Glomerular endothelial cell (primary cell): ENCODE measurements at places on chromosomes 12 and 14. TPM values are rescaled to one million over a fixed set of nuclear protein-coding genes. Genes with fewer than 3 reads are reported as not detected.

- no peak for DNase-seq
These were observed 43.7 kb upstream of the KITLG start for GRCh38 chr12:88623777-88624548.

DNA sequence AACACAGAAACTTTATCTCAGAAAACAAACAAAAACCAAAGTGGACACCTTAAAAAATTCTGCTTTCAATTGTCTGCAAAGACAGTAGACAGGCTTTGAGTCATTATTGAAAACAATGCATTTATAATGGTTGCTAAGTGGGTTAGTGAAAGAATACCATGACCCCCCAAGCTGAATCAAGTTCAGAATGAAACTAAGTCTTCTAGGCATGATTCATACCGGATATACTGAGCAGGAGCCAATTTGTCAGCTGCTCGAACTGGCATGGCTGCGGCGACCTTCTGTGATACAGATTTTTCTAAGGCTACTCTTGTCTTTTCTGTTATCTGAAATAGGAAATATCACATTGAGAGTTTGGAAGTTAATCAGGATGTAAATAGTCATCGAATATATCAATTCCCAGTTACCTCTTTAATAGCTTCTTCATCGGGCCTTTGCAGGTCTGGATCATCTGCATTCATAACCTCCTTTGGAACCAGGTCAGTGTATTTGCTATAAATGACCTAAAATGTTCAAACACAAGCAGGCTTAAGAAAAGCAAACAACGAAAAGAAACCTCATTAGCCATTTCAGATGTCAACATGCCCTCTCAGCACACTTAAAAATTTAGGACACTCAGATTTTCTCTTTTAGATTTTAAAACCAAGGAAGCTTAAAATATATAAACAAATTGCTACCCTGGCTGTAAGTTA, 22.3 kb downstream of the SNW1 start:
- peak; percentile 75 for DNase-seq

DNA sequence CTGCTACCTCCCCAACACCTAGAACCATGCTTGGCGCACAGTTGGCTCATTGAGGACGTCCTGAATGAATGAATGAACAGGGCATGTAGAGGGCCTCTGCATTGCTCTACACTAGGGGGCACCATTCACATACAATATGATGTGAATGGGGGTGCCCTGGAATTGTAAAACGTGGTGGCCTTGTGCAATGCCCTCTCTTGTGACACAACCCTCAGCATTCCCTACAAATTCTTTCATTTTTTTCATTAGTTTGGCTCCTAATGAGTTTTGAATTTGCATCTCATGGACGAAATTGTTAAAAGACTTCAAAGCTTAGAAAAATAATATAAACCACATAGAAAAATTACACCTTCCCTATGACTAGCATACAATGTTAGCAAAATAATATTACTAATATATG, 2.3 kb upstream of the DIO2 start:
- DNase-seq, result no peak

CRACR2A gene
- total RNA-seq, result 6.7 and 7.9 TPM in 2 replicates

GRCh38 chr12:130909111-130909510, 37.2 kb downstream of the RAN start:
- no peak for DNase-seq

C12orf50 gene
- 0.12 TPM in 1 of 2 replicates, not detected in the other for total RNA-seq

GRCh38 chr14:75066691-75067090, 2.8 kb upstream of the ZC2HC1C start:
- no peak for DNase-seq

GRCh38 chr14:22668417-22668816, 24.3 kb upstream of the OR6J1 start:
- DNase-seq, result no peak

DNA sequence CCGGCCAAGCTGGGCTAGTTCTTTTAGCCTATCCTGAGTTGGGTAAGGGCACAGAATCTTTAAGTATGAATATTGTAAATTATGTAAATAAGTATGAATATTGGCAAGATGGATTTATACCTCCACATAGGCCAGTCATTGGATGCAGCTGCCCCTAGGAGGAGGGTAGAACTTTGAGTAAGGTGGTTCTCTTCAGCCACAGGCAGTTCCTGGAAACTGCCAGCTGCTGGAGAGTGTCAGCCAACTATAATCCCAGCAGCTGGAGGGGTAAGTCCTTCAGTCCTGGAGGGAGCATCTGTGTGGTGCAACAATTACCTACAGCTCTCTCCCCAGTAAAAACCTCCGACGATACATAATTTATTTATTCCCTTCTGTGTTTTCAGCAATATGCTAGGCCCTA, 65.8 kb upstream of the TMPO start:
- no peak for DNase-seq

DNA sequence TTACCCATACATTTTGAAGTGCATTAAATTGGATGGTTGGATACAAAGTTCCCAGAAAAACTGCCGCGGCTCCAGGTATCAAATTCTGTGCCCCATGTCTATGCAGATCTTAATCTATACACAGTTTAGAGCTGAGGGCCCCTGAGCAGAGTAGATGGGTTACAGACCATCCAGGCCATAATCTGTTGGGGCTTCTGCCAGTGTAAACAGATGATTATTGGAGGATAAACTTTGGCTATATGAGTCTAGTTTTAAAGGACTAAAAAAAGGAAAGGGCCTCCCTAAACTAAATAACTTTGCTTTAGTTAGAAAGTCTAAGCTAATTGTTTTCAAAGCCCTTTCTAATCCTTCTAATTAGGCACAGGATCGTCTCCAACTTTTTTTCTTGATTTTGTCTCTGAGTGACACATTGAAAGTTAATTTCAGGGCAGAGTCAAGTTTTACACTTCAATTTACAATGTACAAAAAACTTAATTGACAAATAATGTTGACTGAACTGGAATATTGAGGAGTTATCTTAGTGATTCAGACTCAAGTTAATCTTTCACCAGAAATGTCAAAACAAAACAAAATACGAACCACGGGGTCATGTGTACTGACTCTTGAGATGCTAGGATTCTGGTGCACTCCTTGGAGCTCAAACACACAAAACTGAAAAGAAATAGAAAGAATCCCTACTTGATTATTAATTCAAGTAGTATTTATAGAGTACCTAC, 133.9 kb upstream of the SCAF11 start:
- DNase-seq, result no peak

DNA sequence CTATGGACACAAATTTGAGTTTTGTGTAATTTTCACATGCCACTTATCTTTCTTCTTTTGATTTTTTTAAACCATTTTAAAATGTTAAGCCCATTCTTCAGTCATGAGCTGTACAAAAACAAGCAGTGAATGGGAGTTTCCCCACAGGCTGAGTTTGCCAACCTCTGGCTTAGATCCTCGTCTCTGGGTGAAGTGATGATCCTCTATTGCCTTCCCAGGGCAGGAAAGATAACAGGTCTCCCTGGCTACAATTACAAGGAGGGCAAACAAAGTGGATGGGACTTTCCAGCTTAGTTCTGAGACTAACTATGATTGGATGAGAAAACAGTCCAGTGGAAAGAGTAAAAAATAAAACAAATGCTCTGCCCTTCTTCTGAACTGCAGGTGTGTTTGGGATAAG, 203.7 kb downstream of the SPTSSA start:
- no peak for DNase-seq

DNA sequence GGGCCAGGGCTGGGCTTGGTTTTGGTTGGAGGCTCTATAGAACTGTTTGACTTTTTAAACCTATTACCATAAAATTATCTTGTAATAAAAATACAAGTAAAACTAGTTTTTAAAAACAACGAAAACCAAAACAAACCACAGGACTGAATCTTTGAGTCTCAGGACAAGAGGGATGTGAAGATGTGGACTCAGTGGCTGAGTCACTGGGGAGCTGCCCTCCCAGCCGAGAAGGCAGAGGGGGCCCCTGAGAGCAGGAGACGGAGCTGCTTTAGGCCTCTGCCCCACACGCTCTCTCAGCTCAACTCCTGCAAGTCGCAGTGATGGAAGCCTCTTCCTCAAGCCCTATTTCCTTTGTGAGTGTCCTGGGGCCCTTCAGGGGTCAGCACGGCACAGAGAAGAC, 59.0 kb downstream of the CDC42BPB start:
- DNase-seq, result no peak

GRCh38 chr12:67274186-67274585, 5.0 kb downstream of the CAND1 start:
- DNase-seq, result no peak

DNA sequence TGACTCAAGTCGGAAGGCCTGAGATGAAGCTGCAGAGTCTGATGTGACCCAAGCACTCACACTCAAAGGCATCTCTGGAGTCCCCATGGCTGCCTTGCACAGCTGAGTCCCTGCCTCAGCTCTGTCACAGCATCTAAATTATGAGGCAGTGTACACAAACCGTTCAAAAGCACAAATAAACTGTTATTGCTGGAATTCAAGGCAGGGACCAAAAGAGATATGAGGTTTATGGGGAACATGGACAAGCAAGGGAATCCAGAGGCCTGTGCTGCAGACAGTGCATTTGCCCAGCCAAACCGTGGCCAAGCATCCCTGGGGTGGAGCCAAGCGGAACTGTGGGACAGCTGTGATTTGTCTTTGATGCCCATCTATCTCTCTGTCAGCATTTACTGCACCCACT, 91.3 kb downstream of the RPS29 start:
- no peak for DNase-seq
